ENCODE measurements at places on chromosomes 13 and 19.
A peak's percentile ranks its signal among the peaks of the same experiment; 100 is the strongest.

DNA sequence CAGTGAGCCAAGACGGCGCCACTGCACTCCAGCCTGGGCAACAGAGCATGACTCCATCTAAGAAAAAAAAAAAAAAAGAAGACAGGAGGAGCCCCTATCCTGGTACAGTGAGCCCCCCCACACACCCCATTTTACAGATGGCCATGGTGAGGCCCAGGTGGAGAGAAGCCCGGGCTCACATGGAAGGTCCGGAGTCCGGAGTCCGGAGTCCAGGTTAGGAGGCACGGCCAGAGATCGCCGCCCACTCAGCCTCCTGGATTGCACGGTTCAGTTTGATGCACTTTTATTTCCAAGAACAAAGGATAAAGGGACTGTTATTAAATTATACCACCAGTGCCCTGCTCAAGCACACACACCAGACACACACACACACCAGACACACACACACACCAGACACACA is 11.3 kb upstream of the BTBD2 start:
- no peak for DNase-seq

DNA sequence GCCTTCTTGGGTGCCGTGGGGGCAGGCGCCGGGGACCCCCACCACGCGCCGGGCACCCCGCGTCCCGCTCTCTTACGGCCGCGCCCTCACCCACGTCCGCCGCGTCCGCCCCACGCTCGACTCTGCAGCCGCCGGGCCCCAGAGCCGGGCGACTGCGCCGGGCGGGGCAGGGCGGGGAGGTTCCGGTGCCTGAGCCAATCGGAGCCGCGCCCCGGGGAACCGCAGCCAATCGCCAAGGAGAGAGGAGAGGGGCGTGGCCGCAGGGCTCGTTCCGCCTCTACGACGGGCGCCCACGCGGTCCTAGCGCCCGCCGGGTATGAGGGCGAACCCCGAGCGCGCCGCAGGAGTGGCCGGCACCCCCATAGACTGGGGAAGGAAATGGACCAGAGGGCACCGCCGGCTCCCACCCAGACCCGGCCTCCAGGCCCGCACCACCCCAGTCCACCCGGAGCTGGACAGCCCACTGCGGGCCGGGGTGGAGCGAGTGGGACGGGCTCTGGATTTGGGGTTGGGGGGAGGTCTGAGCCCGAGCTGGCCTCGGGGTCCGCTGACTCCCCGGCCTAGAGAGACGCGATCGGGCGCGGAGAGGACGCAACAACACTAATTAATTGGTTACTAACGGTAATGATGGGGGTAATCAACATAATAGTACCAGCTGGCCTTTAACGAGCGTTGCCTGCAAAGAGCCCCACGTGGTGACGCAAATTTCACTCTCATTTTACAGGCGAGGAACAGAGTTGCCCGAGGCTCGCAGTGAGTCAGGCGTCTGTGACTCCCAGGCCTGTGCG is at the start of gene MFSD12:
TSS of gene MFSD12 (minus strand) at position 126 of the 788 bp plus-strand sequence. CDS start 183 bp downstream, outside the sequence.
- DNase-seq, result peak; percentile 79

- no peak for DNase-seq
Measured at GRCh38 chr13:47215736-47216135, 318.9 kb upstream of the HTR2A start.

DNA sequence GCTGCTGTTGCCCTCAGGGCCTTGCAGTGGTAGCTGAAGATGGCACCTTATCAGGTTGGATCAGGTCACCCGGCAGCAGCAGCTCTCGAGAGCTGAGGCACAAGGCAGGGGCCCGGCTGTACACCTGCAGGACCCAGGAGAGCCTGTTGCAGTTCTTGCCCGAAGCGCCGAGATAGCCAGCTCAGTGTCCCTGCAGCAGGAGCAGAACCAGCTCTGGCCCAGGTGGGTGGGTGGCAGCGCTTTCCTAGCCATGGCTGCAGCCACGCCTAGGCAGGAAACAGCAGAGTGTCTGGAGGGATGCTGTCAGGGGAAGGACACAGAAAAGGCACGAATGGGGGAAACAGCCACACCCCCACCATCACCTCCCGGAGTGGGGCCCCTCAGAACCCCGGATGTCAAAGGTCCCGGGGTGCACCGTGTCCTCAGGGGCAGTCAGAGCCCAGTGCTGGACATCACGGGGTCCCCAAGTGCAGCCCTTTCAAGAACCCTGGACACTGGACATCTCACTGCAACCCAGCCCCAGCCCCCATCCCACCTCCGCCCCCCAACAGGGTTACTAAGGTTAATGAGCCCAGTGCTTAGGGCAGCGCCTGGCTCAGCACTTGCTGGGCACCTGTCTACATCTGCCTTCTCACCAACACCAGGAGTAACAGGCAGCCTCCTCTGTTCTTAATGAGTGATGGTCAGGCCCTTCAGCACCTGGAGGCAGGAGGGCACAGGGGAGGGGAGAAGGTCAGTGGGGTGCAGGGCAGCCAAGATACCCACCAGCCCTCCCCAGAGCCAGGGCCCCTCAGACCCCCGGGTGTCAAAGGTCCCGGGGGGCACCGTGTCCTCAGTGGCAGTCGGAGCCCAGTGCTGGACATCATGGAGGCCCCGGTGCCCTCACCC is 8.7 kb downstream of the ACP4 start:
- no peak for DNase-seq

GRCh38 chr19:31118287-31118955 is 230.8 kb downstream of the TSHZ3 start:
- DNase-seq, result no peak

DNA sequence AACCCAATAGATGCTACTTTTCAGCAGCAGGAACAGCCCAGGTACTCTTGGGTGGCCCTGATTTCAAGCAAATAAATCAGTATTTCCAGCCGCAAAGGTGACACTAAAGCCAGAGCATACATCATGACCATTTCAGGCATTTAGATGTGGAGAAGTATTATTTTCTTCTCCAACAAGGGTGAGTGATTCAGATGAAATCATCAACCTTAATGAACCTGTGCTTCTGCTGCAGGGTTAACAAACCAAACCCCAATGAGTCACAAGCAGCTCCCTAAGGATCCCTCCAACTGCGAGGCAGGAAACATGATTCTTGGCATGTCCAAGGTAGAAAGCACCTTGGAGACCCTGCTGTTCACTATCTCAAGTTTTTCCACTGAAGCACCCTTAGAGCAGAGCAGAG is 32.7 kb downstream of the MBNL2 start:
- DNase-seq, result no peak

DNA sequence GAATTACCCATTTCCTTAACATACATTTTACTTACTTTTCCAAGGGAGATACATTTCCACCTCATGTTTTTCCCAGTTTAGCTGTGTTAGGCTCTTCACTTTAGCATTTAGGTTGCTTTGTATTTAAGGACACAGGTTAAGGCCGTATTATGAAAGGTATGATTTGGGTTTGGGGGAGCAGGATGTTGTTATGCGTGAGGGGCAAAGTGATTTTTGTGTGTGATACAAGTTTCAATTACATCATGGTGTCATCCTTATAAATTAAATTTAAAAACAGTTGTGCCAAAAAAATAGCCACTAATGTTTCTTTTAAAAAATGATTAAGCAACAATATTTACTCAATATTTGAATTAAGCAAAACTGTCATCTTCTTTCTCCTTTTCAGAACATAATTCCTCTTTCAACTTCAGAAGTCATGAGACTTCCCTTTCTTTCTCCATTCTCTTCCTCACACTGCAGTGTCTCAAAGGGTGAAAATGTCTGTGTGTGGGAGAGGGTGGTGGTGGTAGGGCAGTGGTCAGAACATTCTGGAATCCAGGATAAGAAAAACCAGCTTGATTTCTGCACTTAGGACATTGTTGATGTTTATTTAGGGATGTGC is 126.2 kb downstream of the KCNRG start:
- DNase-seq, result no peak

DNA sequence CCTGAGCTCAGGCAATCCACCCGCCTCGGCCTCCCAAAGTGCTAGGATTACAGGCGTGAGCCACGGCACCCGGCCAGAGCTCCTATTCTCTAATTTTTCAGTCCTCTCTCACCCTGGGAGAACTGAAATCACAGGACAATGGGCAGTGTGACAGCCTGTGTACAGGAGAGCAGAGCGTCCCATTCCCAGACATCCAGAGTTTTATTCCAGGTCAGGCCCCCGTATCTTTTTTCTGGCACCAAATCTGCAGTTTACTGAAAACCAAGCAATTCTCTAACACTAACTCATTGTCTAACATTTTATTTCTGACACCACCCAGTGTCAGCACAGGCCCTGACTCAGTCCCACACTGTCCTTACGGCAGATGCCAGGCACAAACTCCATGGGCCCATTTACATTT is 6.7 kb downstream of the ZNF708 start:
- DNase-seq, result no peak
